ENCODE measurements at places on chromosomes 16 and 17.

- no peak for DNase-seq
Measured at GRCh38 chr16:19488213-19488640, 33.7 kb downstream of the GDE1 start.

DNA sequence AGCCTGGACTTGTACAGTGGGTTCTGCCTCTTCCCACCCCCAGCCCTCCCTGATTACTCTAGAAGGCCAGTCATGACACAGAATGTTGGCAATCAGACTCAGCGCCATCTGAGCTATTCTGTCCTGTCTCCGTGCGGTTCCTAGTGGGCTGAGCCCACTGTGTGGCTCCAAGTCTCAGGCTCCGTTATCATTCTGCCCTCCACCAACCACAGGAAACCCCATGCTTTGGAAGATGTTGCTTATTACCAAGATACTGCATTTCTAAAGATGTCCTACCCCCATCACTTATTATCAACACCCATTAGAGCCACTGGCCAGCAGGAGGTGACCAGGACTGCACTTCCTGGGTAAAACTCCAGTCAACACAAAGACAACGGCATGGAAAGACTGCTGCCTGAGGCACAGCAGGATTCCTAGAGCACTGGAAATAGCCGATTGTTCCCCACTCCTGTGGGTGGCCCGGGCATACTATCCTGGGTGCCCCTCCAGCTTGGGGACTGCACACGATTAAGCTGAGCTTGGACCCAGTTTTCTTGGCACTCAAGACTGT, 133.6 kb downstream of the AATF start:
- no peak for DNase-seq

GRCh38 chr17:39841134-39841683, 22.9 kb downstream of the IKZF3 start:
- DNase-seq: no peak

GRCh38 chr17:59743842-59744241, 36.4 kb downstream of the VMP1 start:
- no peak for DNase-seq

- no peak for DNase-seq
Measured at GRCh38 chr17:37429453-37429852, 22.8 kb downstream of the TADA2A start.

DNA sequence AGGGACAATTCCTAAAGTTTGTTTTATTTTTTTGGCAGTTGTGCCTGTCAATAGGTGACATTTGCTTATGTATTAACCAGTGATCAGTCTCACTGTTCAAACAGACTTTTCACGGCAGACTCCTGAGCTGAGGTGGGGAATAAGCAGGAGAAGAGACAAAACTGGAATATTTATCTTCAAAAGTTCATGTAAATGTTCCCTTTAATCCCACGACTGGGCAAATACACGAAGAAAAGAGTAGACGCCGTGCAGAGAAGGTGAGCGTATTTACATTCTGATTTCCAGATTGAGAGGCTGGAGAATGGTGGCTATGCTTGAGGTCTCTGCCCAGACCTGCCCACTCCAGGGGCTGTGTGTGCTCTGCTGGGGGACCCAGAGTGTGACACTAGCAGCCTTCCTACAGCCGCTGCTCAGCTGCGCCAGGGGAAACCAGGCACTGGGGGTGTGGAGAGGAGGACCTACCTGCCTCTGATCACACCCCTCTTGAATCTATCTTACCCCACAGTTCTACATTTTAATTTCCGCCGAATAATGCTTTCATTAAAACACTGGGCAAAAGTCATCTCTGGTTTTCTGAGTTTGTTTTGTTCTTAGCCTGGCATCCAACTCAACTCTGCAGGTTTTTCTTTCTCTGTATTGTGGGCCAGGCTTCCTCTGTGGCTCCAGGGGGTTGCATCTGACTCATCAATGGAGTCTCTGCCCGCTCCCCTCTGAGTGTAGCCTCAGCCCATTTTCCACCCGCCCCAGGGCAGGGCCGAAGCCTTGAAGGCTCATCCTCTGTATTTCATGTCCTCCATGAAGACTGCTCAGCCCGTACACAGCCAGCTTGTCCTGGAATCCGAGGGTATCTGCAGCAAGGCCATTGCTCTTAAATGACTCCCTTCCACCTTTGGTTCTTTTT, 237.1 kb downstream of the NTN1 start:
- no peak for DNase-seq

GRCh38 chr16:88742896-88743605, 36.7 kb downstream of the CTU2 start:
- DNase-seq: no peak

- no peak for DNase-seq
Measured at GRCh38 chr16:78176435-78176834, 77.0 kb downstream of the WWOX start.

DNA sequence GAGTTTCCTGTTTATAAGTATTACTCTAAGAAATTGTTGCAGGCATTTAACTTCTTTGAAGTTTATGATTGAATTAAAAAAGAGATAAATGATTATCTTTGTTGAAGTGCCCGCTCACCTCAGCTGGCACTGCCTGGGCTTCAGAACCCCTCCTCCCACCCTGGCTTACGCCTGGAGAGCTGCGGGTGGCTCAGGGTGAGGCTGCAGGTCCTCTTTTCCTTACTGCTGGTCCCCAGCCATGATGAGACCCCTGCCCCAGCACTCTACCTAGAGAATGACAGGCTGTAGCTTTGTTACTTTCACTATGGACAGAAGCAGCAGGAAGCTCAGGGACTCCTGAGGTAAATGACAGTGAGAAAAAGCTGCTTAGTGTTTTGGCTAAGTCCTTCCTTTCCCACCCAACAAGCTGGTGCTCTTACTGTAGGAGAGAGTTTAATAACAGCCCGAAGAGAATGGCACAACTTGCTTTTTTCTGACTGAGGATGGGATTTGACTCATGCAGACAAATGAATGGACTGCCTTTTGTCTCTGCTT, 62.1 kb downstream of the EPN2 start:
- no peak for DNase-seq

GRCh38 chr16:84617041-84617790, 662 bp downstream of the COTL1 start:
- no peak for DNase-seq

DNA sequence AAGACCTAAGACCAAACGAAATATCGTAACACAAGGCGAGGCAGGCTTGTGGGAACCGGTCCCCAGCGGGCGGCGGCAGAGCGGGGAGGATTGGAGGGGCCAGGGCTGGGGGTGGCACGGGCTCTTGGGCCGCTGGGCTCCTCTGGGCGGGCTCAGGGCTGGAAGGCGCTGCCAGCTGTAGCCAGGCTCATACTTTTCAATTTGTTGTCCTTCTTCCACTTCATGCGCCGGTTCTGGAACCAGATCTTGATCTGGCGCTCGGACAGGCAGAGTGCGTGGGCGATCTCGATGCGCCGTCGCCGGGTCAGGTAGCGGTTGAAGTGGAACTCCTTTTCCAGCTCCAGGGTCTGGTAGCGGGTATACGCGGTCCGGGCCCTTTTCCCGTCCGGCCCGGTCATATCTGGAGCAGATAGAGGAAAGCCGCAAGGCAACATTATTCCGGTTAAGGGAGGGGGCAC, 1.5 kb downstream of the HOXB5 start:
- DNase-seq: no peak

DNA sequence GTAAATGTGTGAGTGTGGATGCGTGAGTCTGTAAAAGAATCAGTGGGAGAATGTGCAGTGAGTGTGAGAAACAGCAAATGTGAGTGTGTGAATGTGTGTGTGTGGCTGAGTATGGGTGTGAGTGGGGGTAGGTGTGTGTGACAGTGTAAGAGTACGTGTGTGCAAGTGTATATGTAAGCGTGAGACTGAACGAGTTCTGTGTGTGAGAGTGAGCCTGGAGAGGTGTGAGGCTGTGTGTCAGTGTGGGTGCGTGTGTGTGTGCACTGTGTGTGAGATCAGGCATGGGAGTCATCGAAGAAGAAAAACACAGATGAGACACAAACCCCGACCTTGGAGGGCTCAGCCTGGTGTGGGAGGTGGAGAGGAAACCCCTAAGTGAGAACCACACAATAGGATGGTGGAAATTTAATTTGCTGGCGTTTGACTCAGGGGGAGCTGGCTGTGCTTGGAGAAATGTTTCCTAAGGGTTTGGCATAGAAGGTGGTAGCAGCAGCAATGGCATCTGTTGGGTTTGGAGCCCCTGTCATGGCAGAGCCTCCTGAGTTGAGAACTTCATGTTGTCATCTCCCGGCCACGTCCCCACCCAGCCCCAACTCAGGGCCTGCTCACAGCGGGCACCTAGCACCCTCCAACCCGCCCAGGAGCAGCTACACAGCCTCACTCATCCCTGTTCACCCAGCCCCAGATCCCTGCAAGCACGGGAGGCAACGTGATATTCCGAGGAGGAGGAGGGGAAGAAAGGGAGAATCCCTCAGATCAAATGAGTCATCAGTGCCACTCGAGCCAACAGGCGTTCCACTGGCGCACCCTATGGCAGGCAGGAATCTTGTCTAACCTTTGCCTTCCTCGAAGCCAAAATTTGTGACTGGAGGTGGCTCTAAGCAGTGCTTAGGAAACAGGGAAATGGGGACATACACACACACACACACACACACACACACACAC, 14.3 kb upstream of the NUBP1 start:
- no peak for DNase-seq

- no peak for DNase-seq
Measured at GRCh38 chr16:81492311-81492761, 47.7 kb downstream of the CMIP start.

DNA sequence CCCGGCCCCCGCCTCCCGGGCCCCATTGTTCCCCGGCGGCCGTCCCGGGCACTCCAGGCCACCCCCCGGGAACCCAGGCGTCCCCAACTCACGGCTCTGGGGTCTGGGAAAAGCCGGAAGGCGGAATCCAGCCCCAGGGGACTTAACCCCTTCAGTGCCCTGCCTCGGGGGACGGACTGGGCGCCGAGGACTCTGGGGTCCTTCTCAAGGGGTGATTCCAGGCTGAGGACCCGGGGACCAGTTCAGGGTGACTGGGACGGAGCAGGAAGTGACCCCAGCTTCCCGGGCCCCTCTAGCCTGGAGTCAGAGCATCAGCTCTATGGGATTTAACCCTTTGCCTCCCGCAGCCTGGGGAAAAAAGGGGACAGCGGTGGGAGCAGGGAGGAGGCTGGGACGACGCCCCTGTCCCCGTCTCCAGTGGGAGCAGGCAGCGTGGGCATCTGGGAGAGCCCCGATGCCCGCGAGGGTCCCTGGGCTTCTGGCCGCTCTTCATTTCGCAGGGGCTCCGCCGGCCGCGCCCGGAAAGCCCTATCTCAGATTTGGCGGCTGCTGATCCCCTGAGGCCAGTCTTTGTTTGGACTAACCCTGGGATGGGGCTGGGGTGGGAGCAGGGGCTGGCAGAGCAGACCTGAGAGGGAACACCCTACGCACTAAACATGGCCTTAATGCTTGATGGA, at the start of gene ZNF629:
TSS of gene ZNF629 (minus strand) at position 270 of the 677 bp plus-strand sequence. CDS start 2,723 bp downstream, outside the sequence.
- no peak for DNase-seq

- no peak for DNase-seq
Measured at GRCh38 chr16:66918355-66918754, 330 bp downstream of the CDH16 start.

DNA sequence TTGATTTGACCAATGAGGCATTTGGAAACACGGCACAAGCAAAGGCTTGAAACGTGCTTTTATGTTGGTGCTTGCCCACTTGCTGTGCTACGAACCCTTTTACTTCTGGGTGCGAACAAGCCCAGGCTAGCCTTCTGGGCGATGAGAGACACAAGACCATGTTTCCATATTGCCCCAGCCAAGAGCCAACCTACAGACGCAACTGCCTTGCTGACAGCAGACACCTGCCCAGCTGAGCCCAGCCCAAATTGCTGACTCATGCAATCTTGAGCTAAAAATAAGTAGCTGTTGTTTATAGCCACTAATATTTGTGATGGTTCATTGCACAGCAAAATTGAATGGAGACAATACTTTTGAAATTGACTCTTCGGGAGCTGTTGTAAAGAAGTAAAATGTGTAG, 464.5 kb downstream of the WWOX start:
- no peak for DNase-seq

DNA sequence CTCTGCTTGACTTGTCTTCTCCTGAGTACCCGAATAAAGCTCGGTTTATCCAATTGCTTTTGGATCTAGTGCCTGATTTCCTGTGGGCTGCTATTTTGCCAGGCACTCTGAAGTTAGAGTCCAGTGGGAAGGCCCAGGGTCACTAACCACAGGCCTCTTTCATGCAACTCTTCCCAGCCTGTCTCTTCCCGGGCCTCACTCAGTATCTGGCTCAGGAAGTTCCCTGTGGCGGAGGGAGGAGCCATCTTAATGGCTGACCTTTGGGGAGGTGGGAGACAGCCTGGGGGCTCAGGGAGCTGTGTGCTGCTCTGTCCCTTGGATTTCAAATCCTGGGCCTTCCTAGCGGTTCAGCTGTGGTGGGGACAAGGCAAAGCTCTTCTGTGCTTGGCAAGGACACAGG, 328.5 kb downstream of the SLC39A11 start:
- no peak for DNase-seq

DNA sequence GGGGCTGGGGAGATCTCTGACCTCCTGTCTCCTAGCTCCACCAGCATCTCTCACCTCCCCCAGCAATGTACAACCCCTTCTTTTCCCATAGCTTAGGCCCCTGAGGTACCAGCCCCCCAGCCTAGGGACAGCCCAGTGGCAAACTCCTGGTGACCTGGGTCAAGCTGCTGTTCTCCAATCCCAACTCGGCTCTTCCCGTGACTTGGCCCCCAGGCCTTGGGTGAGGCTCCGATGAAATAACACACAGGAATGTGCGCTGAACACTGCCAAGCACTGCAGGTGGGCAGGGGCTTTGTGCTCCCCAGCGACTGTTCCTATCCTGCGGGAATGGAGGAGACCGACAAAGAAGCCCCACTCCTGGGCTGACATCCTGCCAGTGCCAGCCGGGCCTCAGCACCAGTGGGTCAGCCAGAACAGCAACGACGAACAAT, 63.7 kb upstream of the AMZ2 start:
- DNase-seq: no peak

DNA sequence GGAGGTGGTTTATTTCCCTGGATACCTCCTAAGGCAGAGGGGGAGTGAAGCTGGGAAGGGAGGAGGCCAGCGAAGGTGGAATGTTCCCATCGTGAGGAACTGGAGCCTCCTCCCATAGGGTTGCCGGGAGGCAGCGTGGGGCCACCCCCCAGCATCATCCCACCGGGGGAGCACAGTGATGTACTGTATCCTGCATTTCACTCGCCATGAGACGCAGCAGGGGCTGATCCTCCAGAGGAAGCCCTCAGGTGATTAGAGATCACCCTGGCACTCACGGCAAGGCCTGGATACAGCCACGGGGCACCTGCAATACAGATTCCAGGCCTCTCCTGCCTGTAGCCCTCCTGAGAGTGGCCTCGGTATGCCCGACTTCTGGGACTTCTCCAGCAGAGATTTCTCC, 25.5 kb upstream of the BEAN1 start:
- no peak for DNase-seq

DNA sequence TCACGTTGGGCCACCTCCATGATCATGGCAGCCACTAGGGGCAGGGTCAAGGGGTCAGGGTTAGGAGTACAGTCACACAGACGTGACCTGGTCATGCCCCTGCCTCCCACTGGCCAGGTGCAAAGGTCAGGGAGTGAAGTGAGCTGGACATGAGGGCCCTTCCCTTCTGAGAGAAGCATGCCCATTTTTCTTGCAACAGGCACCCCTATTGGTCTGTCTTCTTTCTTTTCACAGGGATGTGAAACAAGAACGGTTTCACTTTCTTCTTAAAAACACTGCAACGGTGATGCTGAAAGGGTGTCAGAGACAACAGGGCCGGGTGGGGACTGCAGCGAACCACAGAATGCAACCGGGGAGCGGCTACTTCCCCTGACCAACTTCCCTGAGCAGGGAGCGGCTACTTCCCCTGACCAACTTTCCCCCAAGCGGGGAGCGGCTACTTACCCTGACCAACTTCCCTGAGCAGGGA, 52.1 kb upstream of the DOC2B start:
- no peak for DNase-seq

All from GOT3 (cell line).